ENCODE measurements at places on chromosomes 16 and 17. TPM values are rescaled to one million over a fixed set of nuclear protein-coding genes. Genes with fewer than 3 reads are reported as not detected.

TBX2 gene
- total RNA-seq = 72.3 TPM

UBALD2 gene
- total RNA-seq = 3.4 TPM

CLEC18B gene
- 0.53 TPM for total RNA-seq

KCTD5 gene
- total RNA-seq = 22.5 TPM

KRT33A gene
- not detected for total RNA-seq

TUBB3 gene
- total RNA-seq = 427 TPM

TP53TG3B gene
- total RNA-seq = not detected

SEPTIN12 gene
- total RNA-seq = not detected

TERB1 gene
- total RNA-seq = 0.13 TPM

KRT9 gene
- total RNA-seq = not detected

GCGR gene
- not detected for total RNA-seq

NGFR gene
- total RNA-seq = 0.13 TPM

DNAI2 gene
- not detected for total RNA-seq

SHCBP1 gene
- 16.4 TPM for total RNA-seq

KRTAP4-1 gene
- not detected for total RNA-seq

MT4 gene
- total RNA-seq = not detected

ST6GALNAC2 gene
- total RNA-seq = 5.7 TPM

KRT17 gene
- total RNA-seq = 7.1 TPM

FAM171A2 gene
- total RNA-seq = 0.79 TPM

All from aortic smooth muscle cell (primary cell).